ENCODE measurements at places on chromosomes 11 and 22. TPM values are rescaled to one million over a fixed set of nuclear protein-coding genes. Genes with fewer than 3 reads are reported as not detected.

DNA sequence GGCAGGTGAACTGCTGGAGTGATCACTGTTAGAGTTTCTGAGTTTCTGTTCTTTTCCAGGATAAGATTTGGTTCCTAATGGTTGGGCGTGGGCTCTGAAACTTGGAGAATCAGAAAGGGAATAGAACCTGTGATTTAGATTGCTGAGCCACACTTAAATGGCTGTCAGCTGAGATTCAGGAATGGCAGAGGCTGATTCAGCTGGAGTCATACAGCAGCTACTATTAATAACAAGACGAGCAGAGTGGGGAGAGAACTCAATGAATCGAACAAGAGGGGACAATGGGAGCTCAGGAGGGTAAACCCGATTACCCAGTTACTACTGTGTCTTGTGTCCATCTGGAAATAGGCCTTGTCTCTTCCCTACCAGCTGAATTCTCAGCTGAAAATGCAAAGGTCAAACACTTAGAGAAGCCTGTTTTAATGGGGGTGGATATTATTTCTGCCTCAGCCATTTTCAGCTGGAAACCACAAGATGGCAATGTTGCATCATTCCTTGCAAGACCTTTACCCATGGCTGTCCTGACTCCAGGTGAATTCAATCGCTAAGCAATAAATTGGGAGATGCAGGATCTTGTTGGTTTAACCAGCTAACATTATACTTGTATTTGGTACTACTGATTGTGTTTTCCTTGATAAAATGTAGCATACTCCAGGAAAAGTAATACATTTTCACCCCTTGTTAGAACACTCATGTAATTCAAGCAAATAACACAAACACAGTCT is 104.5 kb upstream of the RAG2 start:
- peak; percentile 44 for DNase-seq

Gene MMP12
- not detected for total RNA-seq

Gene SMCO4
- 1.6 TPM for total RNA-seq

DNA sequence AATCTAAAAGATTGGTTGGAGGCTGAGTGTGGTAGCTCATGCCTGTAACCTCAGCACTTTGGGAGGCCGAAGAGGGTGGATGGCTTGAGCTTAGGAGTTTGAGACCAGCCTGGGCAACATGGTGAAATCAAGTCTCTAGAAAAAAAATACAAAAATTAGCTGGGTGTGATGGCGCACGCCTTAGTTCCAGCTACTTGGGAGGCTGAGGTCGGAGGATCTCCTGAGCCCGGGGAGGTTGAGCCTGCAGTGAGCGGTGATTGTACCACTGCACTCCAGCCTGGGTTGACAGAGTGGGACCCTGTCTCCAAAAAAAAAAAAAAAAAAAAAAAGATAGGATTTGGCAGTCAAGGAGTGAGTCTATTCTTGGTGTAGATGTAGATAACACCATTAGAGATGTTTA is 10.6 kb downstream of the FOLR1 start:
- DNase-seq = no peak

Gene OSBP2
- 18.7 TPM for total RNA-seq

GRCh38 chr11:112637876-112638275 is 323.3 kb upstream of the NCAM1 start:
- no peak for DNase-seq

DNA sequence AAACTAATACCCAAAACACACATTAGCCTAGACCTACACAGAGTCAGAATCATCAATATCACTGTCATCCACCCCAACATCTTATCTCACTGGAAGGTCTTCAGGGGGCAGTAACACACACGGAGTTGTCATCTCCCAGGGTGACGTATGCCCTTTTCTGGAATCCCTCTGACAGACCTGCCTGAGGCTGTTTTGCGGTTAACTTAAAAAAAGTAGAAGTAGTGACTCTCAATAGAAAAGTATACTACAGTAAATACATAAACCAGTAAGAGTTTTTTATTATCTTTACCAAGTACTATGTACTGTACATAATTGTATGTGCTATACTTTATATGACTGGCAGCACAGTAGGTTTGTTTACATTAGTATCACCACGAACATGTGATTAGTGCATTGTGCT is 80.5 kb downstream of the PGR start:
- DNase-seq = no peak

Gene CDC42BPG
- total RNA-seq = 0.11 TPM

Gene STIM1
- total RNA-seq = 25.0 TPM
